Activated naive CD8-positive, alpha-beta T cell treated with anti-CD3 and anti-CD28 coated beads, Interleukin-2, amount 50 U/mL, for 16 hours (primary cell): ENCODE measurements at places on chromosomes 1 and 21.

DNA sequence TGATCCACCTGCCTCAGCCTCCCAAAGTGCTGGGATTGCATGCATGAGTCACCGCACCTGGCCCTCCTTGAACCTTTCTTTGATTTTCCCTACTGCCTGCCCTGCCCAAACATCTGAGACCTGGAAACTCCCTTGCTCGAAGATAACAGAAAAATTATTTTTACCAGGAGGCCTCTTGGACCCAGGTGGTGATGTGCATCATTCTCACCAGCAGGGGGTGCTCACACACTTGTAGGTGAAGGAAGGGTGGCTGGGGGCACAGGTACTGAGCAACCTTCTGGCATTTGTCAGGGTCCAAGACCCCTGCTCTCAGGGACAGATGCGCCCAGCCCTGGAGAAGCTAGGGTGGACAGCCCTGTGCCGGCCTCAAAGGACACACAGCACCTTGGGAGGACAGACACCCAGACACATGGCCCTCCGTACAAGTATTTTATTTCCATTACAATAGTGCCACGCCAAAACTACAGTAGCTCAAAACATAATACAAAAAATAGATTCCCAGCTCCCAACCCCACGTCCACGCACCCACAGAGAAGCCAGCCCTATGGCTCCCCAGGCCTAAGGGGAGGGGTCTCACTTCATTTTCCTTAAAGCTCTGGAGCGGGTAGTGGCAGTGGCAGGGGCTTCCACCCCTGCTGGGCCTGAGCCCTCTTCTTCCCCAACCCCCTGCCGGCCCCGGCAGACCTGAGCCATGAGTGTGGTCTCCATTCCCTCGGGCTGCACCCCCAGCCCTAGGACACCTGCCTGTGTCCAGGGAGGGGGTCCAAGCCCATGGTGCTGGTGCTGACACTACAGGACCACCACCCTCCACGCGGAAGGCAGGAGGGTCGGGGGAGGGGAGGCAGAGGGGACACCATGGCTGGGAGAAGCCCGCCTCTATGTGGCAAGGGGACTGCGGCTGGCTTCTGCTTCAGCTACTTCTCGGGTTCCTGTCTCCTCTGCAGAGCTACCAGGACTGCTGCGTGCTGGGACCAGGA lies 40.4 kb upstream of the EIF4G3 start:
- DNase-seq: peak; percentile 27

DNA sequence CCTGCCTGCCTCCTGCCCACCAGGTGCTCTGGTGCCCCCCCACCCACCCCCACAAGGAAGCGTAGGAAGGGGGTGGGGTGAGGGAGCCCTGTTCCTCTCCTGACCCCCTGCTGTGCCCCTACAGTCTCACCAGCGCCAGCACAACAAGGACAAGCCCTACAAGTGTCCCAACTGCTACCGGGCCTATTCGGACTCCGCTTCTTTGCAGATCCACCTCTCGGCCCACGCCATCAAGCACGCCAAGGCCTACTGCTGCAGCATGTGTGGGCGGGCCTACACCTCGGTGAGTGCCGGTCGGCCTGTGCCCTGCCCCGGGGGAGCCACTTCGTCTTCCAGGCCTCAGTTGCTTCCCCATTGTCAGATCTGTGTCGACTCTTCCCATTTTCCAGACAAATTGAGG lies 25.9 kb downstream of the A3GALT2 start:
- no peak for DNase-seq

DNA sequence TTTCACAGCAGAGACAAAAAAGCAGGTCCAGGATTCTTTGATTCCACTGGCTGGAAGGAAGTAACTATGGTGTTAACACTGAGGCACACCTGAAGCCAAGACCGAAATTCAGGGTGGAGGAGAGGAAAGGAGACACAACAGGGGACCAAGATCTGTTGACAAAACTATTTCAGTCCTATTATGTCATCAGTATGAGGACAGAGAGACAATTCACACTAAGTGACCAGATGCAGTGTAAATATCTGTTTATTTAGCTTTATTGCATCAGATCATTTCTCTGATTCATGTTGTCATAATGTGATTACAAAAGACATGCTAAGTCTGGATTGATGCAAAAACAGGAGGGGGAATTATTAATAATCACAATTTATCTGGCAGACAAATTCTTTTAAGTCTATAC lies 118.8 kb downstream of the SIPA1L2 start:
- DNase-seq: no peak

DNA sequence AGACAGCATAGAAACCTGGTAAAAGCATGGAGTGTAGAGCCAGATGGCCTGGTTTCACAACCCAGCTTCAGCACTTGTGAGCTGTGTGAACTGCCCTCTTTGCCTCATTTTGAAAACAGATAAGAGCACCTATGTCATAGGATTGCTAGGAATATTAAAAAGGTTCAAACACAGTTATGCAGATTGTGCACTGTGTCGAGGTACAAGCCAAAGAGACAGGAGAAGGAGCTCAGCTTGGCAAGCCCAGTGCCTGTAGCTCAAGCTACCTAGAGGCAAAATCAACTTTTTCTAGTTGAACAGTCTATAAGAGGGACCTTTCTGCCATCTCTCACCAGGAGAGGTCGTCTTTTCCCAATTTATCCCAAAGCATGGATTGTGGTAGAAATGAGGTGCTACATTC lies 5.0 kb downstream of the CHODL start:
- DNase-seq: no peak

- DNase-seq: no peak
Observed at GRCh38 chr1:37901191-37901892, 42.0 kb upstream of the MTF1 start.

- DNase-seq: no peak
Observed at GRCh38 chr1:169259816-169260215, 107.8 kb downstream of the NME7 start.

DNA sequence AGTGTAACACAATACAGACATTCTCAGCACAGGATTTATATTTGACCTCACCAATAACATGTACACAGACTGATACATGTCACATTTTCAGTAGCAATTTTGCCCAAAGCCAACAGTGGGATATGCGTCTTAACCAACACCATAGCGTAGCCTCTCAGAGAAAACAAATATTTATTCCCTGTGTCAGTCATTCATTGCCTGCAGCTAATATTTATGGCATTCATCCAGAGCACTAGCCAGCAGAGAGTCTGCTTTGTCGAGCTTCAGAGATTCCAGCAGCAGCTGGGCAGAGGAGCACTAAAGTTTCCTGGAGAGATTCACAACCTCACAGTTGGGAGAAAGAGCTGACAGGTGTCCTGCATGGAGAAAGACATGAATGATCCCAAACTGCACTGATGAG lies 400.7 kb upstream of the DAB1 start:
- no peak for DNase-seq

DNA sequence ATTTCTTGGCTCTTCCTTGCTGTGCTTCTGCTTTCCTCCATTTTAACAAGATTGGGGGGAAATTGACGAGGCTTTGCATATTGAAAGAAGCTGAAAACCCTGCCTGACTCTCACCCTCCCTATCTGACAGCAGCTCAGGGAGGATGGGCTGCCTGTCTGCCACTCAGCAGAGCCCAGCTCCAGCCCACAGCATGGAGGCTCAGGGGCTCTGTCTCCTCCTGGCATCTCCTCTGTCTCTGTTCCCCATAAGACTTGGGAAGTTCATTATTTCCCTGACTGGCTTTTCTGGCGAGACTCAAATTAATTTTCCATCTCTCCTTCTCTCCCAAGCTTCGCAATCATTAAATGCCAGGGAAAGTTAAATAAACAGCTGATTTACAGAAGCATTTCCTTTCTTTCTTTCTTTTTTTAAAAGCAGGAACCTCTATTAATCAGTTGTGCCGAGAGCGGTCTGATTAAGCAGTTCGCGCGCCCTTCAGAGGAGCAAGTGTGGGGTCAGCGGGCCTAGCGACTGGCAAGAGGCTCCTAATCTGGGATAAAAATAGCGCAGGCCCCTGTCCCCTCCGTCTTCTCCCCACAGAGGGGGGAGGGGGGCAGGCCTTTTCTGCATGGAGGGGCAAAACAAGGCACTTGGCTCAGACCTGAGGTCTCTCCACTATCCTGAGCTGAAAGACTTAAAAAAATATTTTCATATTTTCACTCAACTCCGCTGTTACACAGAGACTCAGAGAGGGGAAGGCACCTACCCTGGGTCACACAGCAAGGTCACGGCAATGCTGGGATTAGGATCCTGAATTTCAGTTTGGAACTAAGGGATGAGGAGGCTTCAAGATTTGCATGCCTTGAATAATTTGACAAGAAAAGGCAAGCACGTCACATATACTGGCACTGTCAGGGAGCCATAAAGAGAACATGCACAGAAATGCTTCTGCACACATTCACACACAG lies 170.4 kb downstream of the ACTL8 start:
- DNase-seq: no peak

DNA sequence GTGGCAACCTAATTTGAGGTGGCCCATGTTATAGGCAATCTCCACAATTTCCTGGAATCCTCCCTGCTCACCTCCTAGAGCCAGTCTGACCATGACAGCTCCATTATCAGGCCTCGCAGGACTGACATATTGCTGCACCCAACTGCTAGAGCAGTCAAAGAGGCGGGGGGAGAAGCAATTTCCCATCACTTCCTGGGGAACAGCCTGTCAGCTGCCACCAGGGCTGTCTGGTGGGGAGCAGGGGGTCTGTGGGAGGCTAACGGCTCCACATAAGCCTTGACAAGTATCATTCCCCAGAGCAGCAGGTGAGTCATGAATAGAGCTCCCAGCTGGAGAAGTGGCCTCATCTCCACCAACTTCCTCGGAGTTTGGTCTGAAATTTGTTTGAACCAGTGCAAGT lies 322.9 kb downstream of the MATN1 start:
- no peak for DNase-seq

DNA sequence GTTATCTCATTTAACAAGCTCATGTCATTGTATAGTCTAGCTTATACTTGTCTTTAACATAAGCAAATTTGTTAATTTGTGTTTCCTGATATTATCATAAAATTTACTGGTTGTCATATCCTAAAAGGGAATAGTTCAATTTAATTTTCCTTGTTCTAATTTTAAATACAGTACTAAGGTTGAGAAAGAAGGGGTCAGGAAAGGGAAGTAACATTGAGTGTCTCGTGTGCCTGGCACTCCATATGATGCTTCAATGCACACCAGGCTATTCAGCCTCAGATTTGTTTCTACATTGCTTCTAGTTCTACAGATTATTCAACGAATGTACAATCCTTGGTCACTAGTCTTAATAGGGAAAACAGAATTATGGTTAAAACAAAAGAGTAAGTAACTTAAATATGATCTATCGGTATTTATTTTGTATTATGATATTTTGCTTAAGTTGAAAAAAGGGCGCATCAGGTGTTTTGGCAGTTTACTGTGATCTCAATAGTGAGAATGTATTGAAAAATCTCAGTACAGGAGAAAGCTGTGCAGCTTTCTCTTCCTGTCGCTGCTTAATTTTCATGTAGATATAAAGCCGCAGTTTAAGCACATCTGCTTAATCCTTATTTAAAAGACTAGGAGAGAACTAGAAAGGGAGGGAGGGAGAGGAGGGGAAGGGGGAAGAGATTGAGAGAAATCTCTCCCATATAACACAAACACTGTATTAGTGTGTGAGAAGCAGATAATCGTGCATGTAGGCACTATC lies 13.0 kb downstream of the PTPRC start:
- no peak for DNase-seq

- peak; percentile 23 for DNase-seq
Observed at GRCh38 chr1:28208818-28209441, 23.9 kb downstream of the DNAJC8 start.

DNA sequence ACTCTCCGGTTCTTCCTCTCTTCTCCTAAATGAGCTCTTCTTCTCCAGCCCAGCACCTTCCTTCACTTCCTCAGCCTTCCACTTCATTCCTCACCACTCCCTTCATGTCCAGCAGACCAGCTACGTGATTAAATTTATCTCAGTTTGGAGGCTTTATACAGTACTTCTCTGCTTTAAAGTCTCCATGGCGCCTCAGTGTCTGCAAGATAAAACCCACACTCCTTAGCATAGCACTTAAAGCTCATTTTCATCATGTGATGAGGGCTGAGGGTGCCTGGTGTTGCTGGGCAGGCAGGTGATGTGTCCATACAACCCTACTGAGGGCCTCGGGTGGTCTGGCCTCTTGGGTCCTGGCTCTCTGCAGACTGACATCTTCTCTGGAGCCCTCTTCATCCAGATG lies 7.7 kb downstream of the SLC5A9 start:
- no peak for DNase-seq

DNA sequence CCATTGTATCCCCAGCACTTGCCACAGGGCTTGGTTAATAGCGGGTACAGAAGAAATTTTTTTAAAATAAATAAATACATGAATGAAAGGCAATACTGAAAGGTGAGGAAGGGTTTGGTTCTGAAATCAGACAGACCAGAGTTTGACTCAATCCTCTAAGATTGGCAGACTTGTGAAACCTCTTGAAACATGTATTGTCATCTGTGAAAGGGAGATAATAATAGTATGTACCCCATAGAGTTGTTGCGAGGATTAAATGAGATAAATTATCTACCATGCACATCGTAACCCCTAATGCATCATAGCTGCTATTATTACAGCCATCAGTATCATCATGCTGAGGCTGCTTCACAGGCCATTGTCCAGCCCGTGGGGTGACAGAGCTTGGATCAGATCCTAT lies 41.4 kb downstream of the S1PR1 start:
- DNase-seq: no peak

DNA sequence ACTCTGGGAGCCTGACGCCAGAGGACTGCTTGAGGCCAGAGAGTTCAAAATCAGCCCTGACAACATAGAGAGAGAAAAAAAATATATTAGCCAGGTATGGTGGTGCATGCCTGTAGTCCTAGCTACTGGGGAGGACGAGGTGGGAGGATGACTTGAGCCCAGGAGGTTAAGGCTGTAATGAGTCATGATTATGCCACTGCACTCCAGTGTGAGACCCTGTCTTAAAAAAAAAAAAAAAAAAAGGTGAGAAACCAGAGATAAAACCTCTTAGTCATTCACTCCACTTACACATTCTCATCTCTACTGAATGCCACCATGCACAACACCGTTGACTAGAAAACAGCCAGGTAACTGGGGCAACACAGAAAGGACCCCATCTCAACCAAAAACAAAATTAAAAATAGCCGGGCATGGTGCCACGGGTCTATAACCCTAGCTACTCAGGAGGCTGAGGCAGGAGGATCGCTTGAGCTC lies 178.1 kb downstream of the SLC45A1 start:
- peak; percentile 17 for DNase-seq

DNA sequence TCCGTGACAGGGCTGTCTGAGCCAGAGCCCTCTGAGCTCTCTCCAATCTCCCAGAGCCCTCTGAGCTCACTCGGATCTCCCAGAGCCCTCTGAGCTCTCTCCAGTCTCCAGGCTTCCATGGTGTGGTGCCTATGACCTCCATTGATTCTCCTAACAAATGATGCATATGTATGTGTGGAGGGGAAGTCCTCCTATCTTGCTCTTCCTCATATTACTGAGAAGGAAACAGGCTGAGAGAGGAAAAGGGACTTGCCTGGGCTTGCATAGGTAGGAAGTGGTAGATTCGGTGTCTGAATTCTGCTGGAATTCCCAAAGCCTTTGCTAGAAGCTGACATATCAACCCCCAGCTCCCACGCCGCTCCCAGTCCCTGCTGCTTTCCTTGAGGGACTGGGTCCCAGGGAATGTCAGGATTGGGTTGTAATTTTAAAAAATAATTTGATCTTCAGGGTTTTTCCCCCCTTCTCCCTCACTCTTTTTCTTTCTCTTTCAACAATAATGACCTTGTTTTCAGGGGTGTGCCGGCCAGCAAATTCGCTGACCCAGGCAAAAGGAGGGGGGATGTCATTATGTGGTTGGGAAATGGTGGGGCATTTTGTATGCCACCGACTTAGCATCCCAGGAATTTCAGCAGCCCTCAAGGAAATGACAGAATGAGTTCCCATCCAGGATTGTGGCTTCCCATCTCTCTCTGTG lies 42.3 kb upstream of the RUNX3 start:
- no peak for DNase-seq

- no peak for DNase-seq
Observed at GRCh38 chr1:8911416-8912309, 33.2 kb upstream of the ENO1 start.
